NCI-H187 treated with DMSO at 0.1 percent for 48 hours (cell line): ENCODE measurements at places on chromosomes 12 and 14.

- DNase-seq = no peak
Observed at GRCh38 chr12:27180906-27181505, 63.1 kb upstream of the STK38L start.

- DNase-seq = no peak
Observed at GRCh38 chr12:52448228-52448627, 3.7 kb downstream of the KRT6B start.

DNA sequence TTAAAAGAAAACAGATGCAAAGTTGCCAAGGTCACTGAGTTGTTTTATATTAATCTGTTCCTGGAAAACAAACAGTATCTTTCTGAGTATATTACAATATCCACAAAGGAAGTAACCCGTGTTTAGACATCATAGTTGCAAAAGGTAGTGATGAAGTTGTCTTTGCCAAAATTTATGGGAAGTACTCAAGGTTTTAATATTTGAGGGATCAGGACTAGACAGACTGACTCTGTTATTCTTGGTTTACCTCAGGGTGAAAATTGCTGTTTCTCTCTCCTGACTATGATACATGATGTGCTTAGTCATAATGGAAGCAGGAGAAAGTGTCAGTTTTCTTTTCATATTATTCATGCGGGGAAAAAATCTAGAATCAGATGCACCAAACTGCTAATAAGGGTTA lies 28.3 kb downstream of the TMEM233 start:
- DNase-seq = no peak

DNA sequence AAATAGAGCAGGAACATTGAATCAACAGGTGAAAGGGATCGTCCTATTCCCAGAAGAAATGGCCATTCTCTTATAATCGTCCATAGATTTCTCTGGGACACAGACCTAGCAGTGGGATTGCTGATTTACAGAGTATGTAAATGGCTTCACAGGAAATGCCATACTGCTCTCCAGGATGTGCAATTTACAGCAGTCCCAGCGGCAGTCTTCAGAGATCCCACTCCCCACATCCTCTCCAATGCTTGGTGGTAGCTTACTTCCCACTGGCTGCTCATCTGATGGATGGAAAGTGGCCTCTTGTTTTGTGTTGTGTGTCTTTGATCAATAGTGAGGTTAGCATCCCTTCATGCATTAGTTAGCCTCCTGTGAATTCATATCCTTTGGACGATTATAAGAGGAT lies 58.1 kb upstream of the PRMT8 start:
- DNase-seq = no peak

- peak; percentile 42 for DNase-seq
Observed at GRCh38 chr12:47846294-47846996, 26.7 kb upstream of the HDAC7 start.

- no peak for DNase-seq
Observed at GRCh38 chr12:78457938-78458337, 406.6 kb upstream of the SYT1 start.

DNA sequence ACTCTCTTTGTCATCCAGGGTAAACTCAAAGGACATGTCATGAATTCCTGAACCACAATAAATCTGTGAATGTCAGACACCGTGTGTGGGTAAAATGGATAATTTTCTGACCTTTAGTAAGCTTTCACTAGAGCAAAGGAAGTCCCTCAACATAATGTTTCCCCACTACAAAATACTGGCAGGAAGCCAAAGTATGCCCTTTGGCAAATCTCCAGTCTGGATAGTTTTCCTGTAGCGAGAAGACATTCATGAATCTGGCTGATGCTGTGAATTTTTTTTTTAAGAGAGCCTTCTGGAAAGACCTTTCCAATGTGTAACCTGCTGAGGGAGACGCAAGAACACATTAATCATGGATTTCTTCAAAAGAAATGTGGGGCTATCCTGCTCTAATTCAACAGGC lies 389.6 kb upstream of the DDHD1 start:
- DNase-seq = no peak

- no peak for DNase-seq
Observed at GRCh38 chr12:54682674-54683073, 34.5 kb upstream of the DCD start.

- no peak for DNase-seq
Observed at GRCh38 chr14:59465316-59466135, at the start of gene GPR135. Gene GPR135, minus strand, starts transcription at chr14:59465380. Its CDS starts 154 bp downstream, at chr14:59465226.

DNA sequence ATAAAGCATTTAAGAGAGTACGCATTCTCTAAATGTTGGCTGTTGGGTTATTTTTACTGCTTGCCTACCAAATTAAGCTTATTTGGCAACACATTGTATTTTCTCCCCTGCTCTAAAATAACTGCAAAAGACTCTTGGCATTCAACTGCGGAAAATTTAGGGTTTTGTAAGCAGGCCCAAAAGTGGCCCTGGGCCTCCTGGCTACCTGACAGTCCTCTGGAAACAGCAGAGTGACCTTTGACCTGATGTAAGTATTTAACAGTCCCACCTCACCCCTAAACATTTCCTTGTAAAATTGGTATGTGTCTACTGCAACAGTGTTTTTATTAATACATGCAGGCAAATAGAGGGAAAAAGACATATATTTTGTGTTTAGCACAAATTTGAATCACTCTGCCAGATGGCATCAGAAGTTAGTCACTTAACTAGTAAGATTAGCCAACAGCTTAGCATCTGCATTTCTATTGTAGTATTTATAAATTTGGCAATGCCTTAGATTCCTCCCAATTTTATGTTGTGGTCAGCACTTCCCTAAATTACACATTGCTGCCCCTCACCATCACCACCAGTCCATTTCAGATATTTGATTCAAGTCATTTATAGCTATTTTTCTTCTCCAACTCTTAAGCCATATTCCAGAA lies 11.2 kb downstream of the LLPH start:
- no peak for DNase-seq

DNA sequence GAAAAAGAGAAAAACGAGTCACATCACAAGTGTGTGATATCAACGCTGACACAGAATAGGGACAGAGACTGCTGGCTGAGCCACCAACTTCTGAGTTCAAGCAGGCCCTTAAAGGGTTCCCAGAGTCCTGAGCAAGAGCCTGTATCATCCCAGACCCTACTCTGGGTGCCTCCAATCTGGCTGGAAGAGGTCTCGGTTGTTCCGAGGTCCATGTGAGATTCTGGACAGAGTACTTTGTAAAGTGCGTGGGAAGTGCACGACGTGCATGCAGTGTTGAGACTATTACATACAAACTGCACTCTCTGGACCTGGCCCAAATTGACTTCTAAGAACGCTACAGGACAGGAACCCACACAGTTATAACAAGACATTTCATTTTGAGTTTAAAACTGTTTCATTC lies 40.6 kb downstream of the MOK start:
- DNase-seq = no peak

- DNase-seq = no peak
Observed at GRCh38 chr12:75790219-75790618, 241.4 kb downstream of the PHLDA1 start.

- DNase-seq = no peak
Observed at GRCh38 chr12:12979126-12979525, 20.9 kb downstream of the HEBP1 start.

DNA sequence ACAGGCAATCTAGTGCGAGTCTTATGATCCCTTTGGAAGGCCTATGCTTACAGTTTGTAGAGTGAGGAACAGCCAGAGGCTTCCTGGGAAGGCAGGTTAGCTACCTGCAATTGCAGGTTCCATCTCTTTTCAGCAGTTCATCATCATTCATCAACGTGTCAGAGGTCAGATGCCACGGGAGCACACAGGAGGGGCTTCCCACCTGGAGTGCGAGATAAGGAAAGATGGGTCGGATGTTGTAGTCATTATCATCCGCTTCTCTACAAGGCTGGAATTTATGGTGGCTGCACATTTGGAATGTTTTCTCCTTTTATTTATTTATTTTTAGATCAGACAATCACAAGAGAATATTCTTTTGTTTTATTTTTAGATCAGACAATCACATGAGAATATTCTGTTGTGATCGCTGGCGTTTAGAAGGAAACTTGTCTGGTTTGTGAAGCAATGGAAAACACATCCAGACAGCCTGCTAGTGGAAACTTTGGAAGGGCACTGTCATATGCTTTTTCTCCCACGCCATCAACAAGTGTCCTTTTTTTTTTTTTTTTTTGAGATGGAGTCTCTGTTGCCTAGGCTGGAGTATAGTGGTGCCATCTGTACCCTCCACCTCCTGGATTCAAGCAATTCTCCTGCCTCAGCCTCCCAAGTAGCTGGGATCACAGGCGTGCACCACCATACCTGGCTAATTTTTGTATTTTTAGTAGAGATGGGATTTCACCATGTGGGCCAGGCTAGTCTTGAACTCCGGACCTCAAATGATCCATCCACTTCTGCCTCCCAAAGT lies 1.9 kb upstream of the BICD1 start:
- DNase-seq = no peak

DNA sequence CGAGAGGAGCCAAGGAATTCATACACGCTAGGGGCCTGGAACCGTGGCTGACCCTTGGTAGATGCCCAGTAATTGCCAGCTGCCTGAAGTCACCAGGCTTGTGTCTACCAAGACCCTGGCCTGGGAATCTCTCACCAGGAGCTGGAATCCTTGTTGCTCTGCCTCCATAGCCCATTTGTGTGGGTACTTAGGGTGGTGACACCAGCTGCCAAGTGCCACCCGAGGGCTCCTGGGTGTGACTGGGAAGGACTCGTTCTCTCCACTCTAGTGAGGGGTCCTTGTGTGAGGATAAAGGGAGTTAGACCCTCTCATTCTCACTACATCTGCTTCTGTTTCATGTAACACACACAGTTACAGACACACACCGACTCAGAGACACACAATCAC lies 17.9 kb downstream of the SERPINA1 start:
- no peak for DNase-seq

DNA sequence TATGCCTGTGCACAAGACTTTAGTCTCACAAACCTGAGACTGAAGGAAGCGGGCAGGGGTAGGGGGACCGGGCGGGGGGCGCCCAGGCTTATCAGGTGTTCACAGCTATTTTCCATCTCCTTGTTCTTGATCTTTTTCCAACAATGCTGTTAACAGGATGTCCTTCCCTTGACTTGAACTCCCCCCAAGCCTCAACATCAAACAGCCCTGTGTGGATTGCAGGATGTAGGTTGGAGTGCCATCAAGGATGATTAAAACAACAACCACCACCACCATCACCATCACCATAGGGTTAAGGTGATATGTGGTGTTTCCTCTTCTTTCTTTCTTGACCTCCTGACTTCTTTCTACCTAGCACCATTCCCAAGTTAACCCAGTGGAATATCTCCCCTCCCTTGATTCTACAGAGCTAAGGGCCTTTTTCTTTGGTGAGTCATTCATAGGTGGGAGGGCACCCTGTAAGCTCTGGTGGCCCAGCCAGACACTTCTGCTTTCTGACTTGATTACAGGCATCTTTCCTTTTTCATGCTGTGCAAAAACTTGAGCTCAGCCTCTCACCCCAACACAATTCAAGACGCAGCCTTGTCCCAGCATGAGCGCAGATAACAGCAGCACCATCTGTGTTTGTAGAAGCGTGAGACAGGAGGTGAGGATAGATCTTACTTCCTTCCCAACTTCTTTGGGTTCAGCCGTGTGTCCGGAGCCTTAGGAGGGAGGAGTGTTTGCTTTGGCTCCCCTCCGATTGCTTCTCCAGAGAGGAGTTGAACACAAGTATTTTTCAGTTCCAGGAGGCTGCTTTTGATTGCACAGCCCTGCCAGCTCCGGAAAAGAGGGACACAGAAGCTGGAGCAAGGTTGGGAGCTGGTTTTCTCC lies 26.8 kb downstream of the FLVCR2 start:
- no peak for DNase-seq

- DNase-seq = no peak
Observed at GRCh38 chr14:68969278-68970033, 9.6 kb downstream of the ACTN1 start.

DNA sequence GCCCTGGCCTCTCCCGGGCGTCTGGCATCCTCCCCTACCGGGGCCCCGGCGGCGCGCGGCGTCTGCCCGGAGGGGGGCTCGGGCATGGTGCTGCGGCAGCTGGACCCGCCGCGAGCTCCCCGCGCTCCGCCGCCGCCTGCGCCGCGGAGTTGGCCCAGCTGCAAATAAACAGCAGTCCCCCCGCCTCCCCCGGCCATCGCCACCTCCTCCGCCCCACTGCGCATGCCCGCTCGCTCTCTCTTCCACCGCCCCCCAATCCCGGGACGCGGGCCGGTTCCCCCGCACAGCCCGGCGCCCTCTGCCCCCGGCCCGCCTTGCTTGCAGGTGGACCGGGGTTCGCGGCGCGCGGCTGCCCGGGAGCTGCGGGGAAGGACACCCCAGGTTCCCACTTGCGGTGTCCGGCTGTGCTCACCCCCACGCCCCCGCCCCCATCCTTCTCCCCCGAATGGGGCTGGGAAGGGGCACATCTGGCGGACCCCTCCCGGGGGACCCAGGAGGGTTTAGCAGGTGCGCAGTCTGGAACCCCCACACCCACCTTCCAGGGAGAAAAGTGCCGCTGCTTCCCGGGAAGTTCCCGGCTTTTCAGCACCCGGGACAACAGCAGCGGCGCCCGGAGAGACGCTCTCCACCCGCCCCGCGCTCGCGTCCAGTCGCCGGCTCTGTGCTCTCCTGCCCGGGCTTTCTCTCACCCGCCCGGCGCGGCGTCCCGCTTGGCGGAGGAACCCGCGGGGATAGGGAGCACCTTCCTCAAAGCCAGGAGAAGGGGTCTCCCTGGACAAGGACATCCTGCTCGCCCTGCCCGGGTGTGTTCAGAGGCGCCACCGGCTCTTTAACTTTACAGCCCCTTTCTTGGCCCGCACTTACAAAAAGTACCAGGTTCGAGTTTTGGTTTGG lies at the start of gene TMTC1:
Gene TMTC1 (minus strand): TSS at position 170 of the 894 bp plus-strand sequence. CDS start 191 bp downstream, outside the sequence.
- DNase-seq = no peak

DNA sequence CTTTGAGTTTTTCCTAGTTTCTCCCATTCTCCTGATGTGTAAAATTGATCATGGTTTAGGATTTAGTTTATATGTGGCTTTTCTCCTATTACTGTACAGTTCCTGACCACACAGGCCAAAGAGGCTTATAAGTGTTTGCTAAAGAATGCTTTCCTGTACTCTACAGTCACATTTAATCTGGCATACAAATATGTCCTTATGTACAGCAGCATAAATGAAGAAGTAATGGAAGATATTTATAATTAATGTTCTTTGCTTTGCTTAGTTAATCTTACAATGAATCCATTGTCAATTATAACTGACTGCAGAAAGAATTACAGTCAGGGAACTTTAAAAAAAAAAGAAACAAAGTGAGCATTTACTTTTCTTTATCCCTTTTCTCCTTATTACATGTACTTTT lies 293.9 kb downstream of the KCNC2 start:
- DNase-seq = no peak

- DNase-seq = no peak
Observed at GRCh38 chr14:94448071-94448808, 4.4 kb downstream of the SERPINA11 start.

- DNase-seq = no peak
Observed at GRCh38 chr14:91901449-91902226, 34.3 kb upstream of the TC2N start.
